Effector CD8-positive, alpha-beta T cell (primary cell): ENCODE measurements at places on chromosomes 12 and 14.

DNA sequence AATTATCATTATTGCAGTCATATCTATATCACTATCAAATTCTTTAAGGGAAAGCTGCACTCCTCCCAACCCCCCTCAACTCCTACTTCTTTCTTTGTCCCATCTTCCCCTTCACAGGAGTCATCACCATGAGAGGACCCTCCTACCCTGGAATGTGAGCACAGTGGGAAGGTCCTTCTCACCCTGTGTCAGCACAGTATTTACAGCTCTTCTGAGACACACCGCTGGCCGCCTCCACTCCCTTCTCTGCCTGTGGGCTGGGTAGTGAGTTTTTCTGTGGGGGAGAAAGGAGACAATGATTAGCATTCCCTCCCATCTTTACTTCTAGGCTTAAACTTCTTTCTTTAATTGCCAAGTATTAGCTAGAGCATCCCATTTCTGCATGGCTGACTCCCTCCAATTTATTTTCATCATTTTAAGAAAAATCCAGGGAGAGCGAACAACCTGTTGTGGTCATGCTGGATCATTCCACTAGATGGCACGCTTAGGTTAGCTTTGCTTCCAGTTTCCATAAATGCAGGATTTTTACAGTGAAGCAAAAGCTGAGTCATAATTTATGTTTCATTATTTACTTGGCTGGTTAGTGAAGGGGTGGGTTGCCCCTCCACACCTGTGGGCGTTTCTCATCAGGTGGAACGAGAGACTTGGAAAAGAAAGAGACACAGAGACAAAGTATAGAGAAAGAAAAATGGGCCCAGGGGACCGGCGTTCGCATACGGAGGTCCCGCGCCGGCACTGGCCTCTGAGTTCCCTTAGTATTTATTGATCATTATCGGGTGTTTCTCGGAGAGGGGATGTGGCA lies 188.5 kb downstream of the ALX1 start:
- DNase-seq: no peak

GRCh38 chr12:32205731-32206130 lies 99.1 kb downstream of the BICD1 start:
- no peak for DNase-seq

DNA sequence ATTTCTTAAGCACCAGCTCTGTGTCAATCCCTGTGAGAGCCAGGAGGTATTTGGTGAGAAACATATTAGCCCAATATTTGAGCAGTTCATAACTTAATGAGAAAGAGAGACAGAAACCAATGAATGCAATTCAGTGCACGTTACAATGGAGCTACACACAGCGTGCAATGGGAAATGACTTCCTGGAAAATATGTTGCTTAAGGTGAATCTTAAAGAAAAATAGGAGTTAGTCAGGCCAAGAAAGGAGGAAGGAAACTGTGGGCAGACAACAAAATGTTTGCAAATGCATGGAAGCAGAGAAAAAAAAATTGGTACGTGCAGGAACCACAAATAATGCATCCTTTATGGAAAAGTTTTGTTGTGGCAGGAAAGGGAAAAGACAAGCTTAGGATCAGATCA lies 481.7 kb downstream of the BCAT1 start:
- DNase-seq: no peak

DNA sequence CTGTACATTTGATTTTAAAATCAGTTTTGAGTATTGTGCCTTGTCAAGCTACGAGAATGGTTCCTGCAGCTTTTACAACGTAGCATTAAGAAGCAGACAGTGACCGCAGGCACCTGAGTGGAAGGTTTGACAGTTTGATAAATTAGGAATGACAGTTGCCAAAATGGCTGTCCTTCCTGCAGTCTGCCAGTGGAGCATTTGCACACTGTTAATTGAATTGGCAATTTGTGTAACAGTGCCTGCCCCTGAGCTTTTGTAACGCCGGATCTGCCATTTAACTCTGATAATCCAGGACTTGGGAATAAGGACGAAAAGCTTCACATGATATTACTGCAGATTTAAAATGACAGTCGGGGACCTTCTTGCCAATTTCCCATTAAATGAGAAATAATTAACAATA lies 385.3 kb downstream of the NPAS3 start:
- DNase-seq: no peak

DNA sequence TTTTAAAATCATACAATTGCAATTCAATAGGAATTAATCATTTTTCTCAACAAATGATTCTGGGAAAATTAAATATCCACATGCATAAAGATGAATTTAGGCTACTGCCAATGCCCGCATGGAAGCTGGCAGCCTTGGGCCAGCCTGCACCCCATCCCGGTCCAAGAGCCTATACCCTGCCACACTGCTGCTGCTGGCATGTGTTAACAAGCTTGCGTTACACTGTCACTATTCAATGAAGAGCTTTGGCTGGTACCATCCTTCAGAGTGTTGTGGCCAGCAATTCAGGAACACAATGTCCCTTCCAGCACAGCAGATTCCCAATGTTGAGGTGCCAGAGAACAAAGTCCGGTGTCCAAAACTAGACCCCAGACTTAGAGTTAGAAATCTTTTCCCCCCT lies 13.6 kb upstream of the TAS2R14 start:
- no peak for DNase-seq

DNA sequence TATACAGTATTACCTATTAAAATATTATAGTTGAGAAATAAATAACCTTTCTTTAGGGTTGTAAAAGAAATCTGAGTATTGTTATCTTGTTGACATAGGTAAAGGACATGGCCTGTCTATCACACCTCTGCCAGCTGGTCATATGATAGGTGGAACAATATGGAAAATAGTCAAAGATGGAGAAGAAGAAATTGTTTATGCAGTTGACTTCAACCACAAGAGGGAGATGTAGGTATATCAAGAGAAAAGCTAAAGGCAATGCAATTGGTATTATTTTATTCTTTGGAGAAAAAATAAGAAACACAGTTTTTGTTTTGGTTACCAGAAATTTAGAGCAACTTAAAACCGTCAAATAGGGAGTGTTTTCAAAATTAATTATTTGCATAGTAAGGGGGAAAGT lies 13.5 kb downstream of the CPSF2 start:
- no peak for DNase-seq

GRCh38 chr12:111076611-111077451 lies 156.5 kb upstream of the MYL2 start:
- no peak for DNase-seq

GRCh38 chr12:14576896-14577295 lies 9.2 kb upstream of the PLBD1 start:
- no peak for DNase-seq

DNA sequence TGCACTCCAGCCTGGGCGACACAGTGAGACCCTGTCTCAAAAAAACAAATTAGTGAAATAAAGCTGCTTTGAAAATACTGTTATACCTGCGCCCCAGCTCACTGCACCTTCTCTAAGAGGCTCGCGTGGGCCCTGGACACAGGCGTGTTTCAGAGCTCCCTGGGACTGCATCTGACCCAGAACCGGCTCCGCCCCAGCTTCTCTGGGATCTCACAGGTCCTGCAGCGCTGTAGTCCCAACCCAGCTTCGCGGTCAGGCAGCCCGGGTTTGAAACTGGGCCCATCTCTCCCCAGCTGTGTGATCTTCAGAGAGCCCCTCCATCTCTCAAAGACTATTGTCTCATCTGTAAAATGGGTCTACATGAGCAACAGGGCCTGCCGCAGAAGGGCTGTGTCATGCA lies 7.5 kb downstream of the RIMBP2 start:
- no peak for DNase-seq

- no peak for DNase-seq
Observed at GRCh38 chr14:41289025-41289424, 317.7 kb upstream of the LRFN5 start.

- no peak for DNase-seq
Observed at GRCh38 chr12:121144416-121144914, 11.8 kb downstream of the P2RX7 start.

DNA sequence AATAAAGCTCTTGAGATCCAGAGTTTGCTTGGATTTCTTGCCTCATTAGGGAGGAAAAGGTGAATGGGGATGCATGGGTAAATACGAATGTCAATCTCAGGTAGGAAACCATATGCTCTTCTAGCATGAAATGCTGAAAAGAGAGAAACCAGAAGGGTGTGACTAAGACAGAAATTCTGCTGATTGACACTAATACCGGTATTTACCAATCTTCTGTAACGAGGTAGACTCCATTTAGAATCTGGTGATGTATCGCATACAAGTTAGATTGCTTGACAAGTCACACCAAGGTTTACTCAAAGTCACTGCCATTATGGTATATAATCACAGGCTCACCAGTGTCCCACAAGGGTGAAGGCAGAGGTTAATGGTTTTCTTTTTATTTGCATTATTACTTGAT lies 337.9 kb downstream of the NRXN3 start:
- no peak for DNase-seq

DNA sequence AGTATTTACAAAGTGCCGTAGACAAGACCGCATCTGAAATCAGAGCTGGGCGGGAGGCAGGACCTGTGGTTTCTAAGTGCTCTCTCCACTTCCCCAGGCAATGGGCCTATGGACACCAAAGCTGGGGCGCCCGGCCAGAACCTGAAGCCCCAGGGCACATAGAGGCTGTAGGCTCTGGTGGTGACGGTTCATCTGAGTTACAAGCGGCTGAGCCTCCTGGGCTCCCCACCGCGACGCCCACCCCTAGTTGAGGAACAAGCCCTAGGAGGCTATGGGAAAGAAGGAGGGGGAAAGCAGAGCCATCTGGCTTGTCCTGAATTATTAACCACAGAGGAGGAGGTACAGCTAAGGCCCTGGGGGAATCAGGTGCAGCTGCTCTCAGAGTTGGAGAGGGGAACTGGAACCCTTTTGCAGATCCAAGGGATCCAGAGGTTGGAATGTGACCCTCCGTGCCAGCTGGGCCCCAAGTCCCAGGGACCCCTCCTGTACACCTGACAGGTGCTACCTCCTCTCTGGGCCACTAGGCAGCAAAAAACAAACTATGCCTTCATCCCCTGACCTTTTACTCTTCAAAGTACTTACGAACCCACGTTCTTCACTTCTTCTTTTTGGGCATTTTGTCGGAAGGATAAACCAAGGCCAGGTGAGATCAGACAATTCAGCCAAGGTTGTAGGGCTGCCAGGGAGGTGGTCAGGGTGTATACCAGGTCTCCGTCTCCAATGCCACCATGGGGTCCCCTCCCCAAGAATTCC lies 77.2 kb downstream of the ARL6IP4 start:
- DNase-seq: no peak

- DNase-seq: no peak
Observed at GRCh38 chr14:33930439-33930838, 20.4 kb downstream of the EGLN3 start.

- no peak for DNase-seq
Observed at GRCh38 chr14:30982533-30982932, 42.9 kb upstream of the AP4S1 start.

DNA sequence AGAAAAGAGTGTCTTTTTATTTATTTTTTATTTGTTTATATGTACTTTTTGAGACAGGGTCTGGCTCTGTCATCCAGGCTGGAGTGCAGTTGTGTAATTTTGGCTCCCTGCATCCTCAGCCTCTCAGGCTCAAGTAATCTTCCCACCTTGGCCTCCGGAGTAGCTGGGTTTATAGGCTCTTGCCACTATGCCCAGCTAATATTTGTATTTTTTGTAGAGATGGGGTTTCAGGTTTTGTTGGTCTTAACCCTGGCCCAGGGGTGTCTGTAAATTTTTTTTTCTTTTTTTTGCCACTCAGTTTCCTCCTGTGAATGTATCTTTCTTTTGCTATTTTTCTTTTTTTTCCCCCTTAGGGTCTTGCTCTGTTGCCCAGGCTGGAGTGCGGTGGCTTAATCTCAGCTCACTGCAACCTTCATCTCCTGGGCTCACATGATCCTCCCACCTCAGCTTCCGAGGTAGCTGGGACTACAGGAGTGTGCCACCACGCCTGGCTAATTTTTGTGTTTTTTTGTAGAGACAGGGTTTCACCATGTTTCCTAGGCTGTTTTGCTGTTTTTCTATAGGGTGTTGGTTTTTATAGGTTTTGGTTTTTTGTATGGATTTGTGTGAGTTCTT lies 11.0 kb downstream of the RCOR1 start:
- no peak for DNase-seq

DNA sequence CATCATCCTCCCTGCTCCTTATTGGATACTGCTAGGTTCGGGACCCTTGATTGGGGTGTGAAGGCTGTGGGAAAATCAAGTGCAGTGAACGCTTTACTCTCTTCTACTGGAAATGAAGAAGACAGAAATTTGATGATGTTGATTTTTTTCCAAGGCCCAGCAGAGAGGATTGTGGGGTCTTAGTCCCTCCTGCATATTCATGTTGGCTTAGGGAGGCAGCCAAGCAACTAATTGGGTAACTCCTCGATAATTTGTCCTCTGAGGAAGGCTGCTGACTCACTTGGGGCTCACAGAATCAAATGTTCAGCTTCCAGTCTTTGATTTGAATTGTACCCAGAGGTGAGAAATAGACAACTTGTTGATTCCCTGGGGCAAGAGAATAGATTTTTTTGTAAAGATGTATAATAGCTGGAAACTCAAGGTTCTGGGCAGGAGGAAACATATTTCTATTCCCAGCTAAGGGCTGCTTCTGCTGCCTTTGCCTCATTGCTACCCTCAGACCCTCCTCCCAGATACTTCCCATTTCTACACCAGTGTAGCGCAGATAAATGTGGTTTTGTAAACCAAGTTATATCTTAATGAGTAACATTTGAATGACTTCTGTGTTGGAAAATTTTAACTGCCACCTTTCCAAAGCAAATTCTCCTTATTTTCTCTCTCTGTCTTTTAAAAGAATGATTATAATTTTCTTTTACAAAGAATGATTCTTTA lies 21.7 kb downstream of the NEUROD4 start:
- DNase-seq: no peak

GRCh38 chr14:74029136-74029535 lies 10.0 kb downstream of the BBOF1 start:
- DNase-seq: no peak

DNA sequence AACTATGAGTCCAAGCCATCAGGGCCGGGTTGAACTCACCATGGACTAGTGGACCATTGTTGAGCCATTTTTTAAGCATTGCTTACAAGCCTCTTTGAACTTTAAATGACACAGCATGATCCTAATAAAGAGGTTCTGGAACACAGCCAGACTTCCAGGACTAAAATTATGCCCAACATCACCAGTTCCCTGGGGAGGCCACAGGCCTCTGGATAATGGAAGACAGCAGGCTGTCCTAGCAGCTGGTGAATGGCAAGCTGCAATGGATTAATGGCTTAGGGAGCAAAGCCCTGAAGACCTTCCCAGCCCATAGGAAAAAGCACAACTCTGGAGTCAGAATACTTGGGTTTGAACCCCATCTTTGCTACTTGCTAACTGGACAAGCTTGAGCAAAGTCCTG lies 71.3 kb downstream of the FLRT2 start:
- DNase-seq: no peak

GRCh38 chr12:67661311-67662021 lies 12.9 kb downstream of the DYRK2 start:
- no peak for DNase-seq
